Stimulated activated CD4-positive, alpha-beta T cell treated with anti-CD3 and anti-CD28 coated beads, Interleukin-1b, Interleukin-23, amount 100 ng/mL, for 48 hours (primary cell): ENCODE measurements at places on chromosomes 2 and 18.

DNA sequence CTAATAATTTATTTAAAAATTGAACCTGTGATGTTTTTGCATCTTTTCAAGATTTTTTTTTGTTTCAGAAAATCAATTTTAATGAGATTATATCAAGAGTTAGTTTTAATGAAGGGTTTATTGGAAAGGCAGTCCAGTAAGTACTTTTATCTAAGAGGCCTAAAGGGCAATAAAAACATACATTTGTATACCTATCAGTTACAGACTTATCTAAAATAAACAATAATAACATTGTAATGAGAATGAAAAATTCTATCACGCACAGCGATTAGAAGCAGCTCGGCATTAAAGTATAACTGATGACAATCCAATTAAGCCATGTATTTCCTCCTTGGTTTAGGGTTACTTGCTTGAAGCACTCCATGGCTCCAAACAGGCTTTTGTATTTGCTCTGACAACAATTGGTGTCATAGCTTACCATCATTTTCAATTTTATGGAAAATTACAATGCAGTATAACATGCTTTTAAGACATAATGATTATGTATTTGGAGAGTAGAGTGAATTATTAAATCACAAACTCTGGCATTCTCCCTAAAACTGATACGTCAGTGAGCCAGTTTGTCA, 629.4 kb downstream of the TSN start:
- DNase-seq: no peak

- no peak for DNase-seq
These were observed 58.8 kb downstream of the CCDC195 start for GRCh38 chr2:224657349-224657748.

DNA sequence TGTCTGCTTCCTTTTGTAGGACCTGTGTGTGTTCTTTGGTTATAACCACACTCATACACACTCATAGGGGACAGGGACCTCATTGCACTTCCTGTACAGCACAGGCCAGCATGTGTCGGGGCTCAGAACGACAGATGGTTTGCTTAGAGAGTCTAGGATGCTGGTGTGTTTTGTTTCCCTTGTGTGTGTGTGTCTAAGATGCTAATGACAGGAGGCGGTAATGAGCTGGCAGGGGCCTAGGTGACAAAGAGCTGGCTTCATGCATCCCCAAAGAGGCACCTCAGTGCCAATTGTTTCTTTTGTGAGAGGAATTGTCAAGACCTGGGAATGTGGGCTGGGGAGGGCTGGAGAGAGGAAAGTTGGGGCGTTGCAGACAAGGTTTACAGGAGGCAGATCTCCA, 66.6 kb downstream of the CELF4 start:
- DNase-seq: no peak

DNA sequence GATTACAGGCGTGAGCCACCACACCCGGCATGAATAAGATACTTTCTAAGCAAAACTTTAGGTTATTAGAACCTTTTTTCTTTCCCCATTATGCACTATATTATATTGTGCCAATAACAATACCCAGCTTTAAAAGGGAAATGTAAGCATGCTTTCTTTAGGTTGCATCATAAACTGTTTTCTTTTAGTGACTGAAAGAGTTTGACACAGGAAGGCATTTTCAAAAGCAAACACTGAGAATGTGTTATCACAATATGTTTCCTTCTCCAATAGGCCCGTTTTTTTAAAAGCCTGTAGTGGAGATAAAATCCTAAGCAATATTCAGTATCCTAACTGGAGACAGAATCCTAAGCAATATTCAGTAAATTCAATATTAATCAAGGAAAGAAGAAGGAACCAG, 16.7 kb upstream of the EPB41L5 start:
- no peak for DNase-seq

DNA sequence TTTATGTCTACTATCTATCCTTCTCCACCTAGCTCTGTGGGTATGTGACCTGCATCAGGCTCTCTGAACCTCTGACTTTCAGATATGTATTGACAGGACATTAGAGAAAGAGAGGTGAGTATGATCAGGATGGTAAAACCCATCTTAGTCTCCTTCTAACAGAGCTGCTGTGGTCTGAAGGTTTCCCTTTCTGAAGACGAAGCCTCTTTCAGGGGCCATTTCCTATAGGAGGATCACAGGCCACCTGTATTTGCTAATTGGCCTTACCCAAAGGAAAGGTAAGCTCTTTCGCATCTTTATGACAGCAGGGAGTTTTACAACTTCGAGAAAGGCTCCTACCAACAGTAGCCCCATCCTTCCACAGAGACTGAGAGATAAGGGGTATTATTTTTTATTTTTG, 442.9 kb downstream of the KCNJ3 start:
- no peak for DNase-seq
